Omental fat pad (tissue), 4 donors: ENCODE measurements at places on chromosomes 3 and 15. TPM values are rescaled to one million over a fixed set of nuclear protein-coding genes. Genes with fewer than 3 reads are reported as not detected.

DNA sequence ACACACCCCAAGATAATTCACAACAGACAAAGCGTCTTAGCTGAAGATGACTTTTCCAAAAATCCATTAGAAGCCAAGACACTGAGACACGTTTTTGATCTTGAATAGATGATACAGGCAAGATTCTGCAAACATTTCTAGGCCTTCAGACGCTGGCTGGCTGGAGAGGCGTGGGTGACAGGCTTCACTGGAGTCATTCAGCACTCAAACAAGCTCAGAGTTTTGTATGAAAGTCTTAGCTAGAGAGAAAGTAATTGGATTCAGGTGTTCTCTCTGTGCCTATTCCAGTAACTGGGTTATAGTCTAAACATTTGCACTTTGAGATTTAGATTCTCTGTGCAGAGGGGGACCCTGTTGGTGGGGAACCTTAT lies 147.7 kb upstream of the BHLHE40 start:
- DNase-seq = no peak

DNA sequence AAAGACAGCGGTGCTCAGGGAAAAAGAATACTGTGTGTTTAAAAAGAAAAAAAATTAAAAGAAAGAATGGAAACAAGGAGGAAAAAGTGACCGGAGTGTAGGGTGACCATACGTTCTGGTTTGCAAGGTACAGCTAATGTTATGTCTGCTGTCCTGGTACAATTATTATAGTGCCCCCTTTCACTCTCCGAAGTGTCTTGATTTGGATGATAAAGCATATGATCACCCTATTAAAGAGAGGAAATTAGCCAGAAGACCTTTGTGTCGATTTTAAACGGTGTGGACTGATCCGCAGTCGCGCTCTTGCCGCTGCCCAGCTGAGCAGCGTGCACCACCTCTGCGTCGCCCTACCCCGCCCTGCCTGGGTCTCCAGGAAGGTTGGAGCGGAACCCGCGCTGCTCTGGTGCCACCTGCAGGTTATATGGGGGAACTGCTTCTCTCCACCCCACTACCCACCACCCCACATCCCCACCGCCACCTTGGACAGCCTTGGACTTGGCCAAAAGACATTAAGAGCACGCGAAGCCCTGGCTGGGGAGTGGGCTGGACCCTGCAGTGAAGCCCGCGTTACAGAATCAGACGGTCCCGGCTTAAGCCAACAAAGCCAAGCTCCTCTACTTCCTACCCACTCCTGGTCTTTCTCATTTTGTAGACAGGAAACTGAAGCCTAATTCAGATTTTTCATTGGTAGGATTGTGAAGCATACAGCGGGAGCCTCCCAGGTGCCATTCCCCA lies 41.2 kb upstream of the UBE2Q2 start:
- peak; percentile 62 for DNase-seq

GRCh38 chr15:71325481-71325880 lies 210.2 kb downstream of the THSD4 start:
- no peak for DNase-seq

DNA sequence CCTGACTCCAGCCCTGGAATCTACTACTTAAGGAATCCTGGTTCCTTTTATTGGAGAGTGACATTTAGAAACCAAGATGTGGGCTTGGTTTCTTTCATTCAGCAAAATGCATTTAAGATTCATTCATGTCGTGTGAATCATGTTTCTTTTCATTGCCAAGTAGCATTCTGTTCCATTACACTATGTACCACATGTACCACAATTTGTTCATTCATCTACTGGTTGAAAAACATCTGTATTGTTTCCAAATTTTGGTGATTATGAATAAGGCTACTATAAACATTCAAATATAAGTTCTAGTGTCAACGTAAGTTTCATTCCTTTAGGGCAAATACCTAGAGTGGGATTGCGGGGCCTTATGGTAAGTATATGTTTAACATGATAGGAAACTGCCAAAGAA lies 264.2 kb downstream of the VPS13C start:
- no peak for DNase-seq

DNA sequence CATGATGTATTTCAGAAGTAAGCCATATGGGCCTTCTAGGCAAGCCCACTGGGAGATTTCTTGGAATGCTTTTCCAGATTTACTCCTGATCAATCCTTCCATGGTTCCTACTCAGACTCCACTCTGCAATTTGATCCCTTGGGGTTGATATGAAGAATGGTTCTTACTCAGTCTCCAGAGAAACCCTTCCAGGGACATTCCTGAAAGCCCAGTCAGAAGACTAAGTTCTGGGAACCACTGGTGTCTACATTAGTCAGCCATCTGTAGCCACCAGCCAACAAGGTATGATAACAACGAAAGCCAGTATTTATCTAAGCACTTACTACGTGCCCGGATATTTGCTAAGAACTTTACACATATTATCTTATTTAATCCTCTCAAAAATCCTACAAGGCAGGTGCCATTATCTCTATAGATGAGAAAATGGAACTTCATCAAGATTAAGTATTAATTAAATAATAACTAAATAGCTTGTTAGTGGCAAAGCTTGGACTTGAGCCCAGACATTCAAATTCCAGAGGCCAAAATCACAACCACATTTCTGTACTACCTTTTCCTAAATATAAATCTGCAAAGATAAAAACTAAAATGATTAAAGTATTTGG lies 32.7 kb downstream of the ZNF385D start:
- no peak for DNase-seq

- no peak for DNase-seq
Measured at GRCh38 chr15:27973886-27974285, 125.2 kb downstream of the OCA2 start.

DNA sequence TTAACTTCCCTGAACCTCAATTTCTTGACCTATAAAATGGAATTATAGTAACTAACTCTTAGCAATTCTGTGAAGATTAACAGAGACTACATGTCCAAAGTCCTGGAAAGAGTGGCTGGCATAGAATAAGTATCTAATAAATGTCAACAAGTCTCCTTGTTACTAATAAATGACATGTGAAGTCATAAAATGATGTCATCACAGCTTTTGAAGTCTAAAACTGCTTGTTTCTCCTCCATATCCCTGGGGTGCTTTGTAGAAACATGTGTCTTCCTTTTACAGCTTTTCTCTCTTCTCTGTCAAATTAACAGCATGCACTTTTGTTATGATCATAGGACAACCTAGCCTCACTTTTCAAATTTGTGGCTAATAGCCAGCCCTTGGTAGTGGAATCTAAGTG lies 510.2 kb downstream of the NTRK3 start:
- DNase-seq = no peak

- no peak for DNase-seq
Measured at GRCh38 chr15:86494475-86494874, 414.8 kb downstream of the AGBL1 start.

The FBXW12 gene
- not detected for total RNA-seq

The EXD1 gene
- total RNA-seq = not detected
